ENCODE measurements at places on chromosomes 3 and 15.

GRCh38 chr15:41838400-41838897 lies at the start of gene PLA2G4B:
Gene PLA2G4B (plus strand): TSS chr15:41838847. CDS start chr15:41838914, 67 bp downstream.
- no peak within 1 kb of the TSS for H3K27ac ChIP-seq
- no peak for DNase-seq
- H3K4me1 ChIP-seq, result peaks cover 7% of the 10 kb centered on the region
- H3K36me3 ChIP-seq, result peaks cover 3% of the 10 kb centered on the region
- H3K27me3 ChIP-seq, result no peaks in the 10 kb centered on the region
- no peak within 1 kb of the TSS for H3K4me3 ChIP-seq

DNA sequence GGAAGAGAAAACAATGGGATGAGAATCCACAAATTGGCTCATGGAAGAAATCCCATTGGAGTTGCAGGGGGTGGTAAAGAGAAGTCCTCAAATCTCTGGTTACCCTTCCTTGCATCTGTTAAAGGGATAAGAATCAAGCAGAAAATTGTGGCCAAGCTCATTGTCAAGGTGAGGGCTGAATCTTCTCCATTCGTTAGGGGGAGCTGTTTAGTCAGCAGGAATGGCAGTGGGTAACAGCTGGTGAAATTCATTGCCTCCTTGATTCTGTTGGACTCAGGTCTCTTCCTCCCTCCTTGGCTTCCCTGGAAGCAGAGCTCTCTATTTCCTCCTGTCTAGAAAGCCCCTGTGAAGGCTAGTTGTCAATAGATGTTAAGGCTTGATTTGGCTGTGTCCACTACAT lies 343.1 kb upstream of the SEMA6D start:
- H3K27me3 ChIP-seq, result no peaks in the 10 kb centered on the region
- no peak overlapping the region for H3K4me3 ChIP-seq
- no peak for DNase-seq
- H3K36me3 ChIP-seq, result no peaks in the 10 kb centered on the region
- no peaks in the 10 kb centered on the region for H3K4me1 ChIP-seq

GRCh38 chr3:96863129-96863740 lies 48.8 kb downstream of the EPHA6 start:
- DNase-seq, result peak; percentile 2
- no peak overlapping the region for H3K27ac ChIP-seq
- H3K4me3 ChIP-seq, result no peak overlapping the region
- H3K27me3 ChIP-seq, result no peaks in the 10 kb centered on the region
- no peaks in the 10 kb centered on the region for H3K36me3 ChIP-seq

DNA sequence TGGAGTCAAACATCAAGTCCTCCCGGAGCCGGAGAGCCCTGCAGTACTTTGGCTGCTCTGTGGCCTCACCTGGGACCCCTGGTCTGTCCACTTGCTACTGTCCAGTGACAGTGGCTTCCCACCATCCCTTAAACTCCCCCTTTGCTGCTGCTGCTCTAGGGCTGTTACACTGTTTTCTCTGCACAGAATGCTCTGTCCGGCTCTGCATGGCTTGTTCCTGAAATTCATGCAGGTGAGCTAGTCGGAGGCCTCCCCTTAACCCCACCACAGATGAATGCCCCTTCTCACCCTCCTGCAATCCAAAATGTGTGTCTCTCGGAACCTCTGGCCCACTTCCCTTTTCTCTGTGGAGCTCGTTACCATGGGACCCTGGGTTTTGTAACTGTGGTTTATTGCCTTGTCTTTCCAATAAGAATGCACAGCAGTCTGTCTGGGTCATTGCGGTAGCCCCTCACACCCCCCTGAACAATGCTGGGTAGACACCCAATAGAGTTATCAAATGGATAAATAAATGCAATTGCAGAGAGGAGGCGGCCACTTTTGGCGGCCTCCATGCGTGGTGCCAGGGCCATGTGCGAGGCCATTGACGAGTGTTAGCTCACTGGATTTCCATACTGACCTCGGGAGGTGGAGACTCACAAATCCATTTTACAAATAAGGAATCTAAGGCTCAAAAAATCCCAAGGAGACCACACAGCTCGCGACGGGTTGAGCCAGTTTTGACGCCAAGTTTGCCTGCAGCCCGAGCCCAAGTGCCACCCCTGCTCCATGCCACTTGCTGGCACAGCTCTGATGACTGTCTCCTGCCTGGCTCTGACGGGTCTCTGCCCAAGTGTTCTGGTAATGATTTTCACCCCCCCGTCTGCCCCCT lies 48.5 kb downstream of the RGMA start:
- peaks cover 7% of the 10 kb centered on the region for H3K4me1 ChIP-seq
- H3K27ac ChIP-seq, result no peak overlapping the region
- H3K4me3 ChIP-seq, result no peak overlapping the region
- DNase-seq, result no peak

DNA sequence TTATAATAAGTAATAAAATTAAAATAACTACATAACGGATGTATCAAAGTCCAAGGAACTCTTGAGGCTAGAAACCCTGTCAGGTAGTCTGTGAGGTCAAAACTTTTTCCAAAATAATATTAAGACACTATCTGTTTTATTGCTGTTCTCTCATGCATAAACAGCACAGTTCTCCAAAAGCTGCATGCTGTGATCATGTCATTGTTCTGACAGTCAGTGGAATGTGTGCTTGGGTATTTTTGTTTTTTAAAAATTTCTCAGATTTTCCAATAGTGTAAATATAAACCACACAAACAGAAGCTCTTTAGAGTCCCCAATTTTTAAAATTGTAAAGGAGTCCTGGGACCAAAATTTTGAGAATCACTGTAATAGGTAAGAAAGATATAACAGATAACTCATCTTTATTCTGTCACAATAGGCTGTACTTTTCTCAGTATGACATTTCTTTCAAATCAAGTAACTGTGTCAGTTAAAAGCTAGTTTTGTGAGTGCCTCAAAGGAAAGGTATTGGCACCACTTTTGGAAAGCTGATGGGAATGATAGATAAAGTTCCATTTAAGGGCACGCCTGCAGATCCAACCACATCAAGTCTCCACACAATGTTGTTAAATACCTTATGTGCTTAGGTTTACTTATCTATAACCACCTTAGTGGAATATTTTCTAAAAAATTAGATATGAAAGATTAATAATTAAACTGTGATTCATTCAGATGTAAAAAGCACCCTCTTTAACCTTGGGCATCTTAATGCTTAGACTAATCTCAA lies 49.3 kb downstream of the CEP152 start:
- no peak for DNase-seq
- H3K27ac ChIP-seq, result no peak overlapping the region
- H3K27me3 ChIP-seq, result no peaks in the 10 kb centered on the region
- no peaks in the 10 kb centered on the region for H3K4me1 ChIP-seq

GRCh38 chr3:84959470-84960271 lies 882 bp downstream of the CADM2 start:
- no peak overlapping the region for H3K27ac ChIP-seq
- peak overlapping the region; percentile 67 for H3K4me3 ChIP-seq
- no peaks in the 10 kb centered on the region for H3K36me3 ChIP-seq
- no peak for DNase-seq
- peaks cover 42% of the 10 kb centered on the region for H3K27me3 ChIP-seq

- H3K36me3 ChIP-seq, result no peaks in the 10 kb centered on the region
- H3K27ac ChIP-seq, result no peak overlapping the region
- no peaks in the 10 kb centered on the region for H3K4me1 ChIP-seq
- DNase-seq, result no peak
Observed at GRCh38 chr3:46865031-46865507, 1.8 kb upstream of the MYL3 start.

GRCh38 chr15:45144775-45145174 lies 15.0 kb downstream of the DUOX1 start:
- H3K4me1 ChIP-seq, result no peaks in the 10 kb centered on the region
- no peak for DNase-seq
- H3K4me3 ChIP-seq, result no peak overlapping the region
- H3K36me3 ChIP-seq, result no peaks in the 10 kb centered on the region
- no peaks in the 10 kb centered on the region for H3K27me3 ChIP-seq

GRCh38 chr15:60945196-60945595 lies 283.9 kb downstream of the RORA start:
- peaks cover 7% of the 10 kb centered on the region for H3K4me1 ChIP-seq
- H3K4me3 ChIP-seq, result no peak overlapping the region
- H3K36me3 ChIP-seq, result no peaks in the 10 kb centered on the region
- DNase-seq, result no peak

DNA sequence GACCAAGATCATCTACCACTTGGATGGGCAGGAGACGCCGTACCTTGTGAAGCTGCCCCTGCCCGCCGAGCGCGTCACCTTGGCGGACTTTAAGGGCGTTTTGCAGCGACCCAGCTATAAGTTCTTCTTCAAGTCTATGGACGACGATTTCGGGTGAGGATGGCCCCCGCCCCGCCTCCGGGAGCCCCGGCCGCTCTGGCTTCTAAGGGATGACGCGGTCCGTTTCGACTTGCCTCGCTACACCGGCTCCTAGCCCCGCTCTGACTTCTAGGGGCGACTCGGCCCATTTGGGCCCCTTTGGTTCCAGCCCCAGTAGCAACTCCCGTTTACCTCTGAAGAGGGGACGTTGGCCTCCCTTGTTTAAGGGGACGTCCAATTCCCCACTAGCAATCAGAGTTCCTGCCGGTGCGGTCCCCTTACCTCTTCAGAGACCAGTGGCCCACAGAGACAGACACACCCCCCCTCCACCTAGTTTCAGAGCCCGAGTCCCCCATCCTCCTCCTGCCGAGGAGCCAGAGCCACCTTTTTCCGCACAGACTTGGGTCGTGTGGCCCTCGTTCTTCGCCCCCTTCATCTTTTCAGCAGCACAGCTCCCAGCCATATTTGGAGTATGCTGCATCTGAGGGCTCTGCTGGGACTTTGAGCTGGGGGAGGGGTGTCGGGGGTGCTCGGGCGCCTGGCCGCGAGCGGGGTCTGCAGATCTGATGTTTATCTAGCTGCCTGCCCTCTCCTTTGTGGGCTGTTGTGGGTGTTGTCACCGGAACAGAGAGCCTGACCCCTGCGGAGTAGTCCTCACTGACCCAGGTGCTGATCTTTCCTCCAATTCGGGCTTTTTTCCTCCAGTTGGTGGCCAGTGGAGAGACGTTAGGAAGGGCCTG lies 706 bp downstream of the DVL3 start:
- DNase-seq, result peak; percentile 59
- peaks cover 30% of the 10 kb centered on the region for H3K4me1 ChIP-seq
- peaks cover 5% of the 10 kb centered on the region for H3K36me3 ChIP-seq
- no peaks in the 10 kb centered on the region for H3K27me3 ChIP-seq
- peak overlapping the region; percentile 96 for H3K4me3 ChIP-seq

GRCh38 chr3:94440767-94441493 lies 378.1 kb downstream of the NSUN3 start:
- H3K4me1 ChIP-seq, result no peaks in the 10 kb centered on the region
- no peak overlapping the region for H3K4me3 ChIP-seq
- no peak for DNase-seq
- no peak overlapping the region for H3K27ac ChIP-seq
- no peaks in the 10 kb centered on the region for H3K36me3 ChIP-seq

GRCh38 chr3:144762091-144762490 lies 790.5 kb downstream of the DIPK2A start:
- no peak overlapping the region for H3K27ac ChIP-seq
- H3K4me1 ChIP-seq, result no peaks in the 10 kb centered on the region
- no peak for DNase-seq
- no peaks in the 10 kb centered on the region for H3K36me3 ChIP-seq
- H3K4me3 ChIP-seq, result no peak overlapping the region
- H3K27me3 ChIP-seq, result no peaks in the 10 kb centered on the region

DNA sequence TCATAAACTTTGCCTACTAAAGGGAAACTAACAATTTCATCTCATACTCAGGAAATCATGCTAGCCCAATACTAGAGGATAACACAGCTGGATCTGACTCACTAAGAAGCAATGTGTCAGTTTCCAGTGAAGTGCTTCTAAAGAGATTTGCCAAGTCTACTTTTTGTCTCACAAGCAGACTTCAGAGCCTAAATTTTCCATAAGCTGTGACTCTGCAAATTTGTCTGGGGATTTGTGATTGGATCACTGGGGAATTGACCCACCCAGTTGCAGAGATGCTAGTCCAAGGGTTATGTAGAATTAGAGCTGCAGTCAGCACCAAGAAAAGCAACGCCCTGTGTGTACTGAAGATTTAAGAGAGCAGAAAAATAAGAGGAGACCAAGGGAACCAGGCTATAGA lies 647.1 kb downstream of the NTRK3 start:
- H3K27ac ChIP-seq, result no peak overlapping the region
- no peaks in the 10 kb centered on the region for H3K27me3 ChIP-seq
- no peaks in the 10 kb centered on the region for H3K36me3 ChIP-seq
- no peak overlapping the region for H3K4me3 ChIP-seq

GRCh38 chr3:63931290-63931689 lies 19.1 kb upstream of the SCAANT1 start:
- DNase-seq, result no peak
- peaks cover 35% of the 10 kb centered on the region for H3K36me3 ChIP-seq
- peaks cover 57% of the 10 kb centered on the region for H3K4me1 ChIP-seq
- H3K27me3 ChIP-seq, result no peaks in the 10 kb centered on the region

- H3K4me3 ChIP-seq, result no peak overlapping the region
- peaks cover 12% of the 10 kb centered on the region for H3K4me1 ChIP-seq
- H3K27me3 ChIP-seq, result no peaks in the 10 kb centered on the region
- no peak for DNase-seq
Observed at GRCh38 chr15:58677426-58677825, 72.1 kb downstream of the ADAM10 start.

GRCh38 chr3:59481776-59482400 lies 432.1 kb upstream of the CFAP20DC start:
- H3K36me3 ChIP-seq, result no peaks in the 10 kb centered on the region
- H3K4me3 ChIP-seq, result no peak overlapping the region
- no peak for DNase-seq
- H3K27ac ChIP-seq, result no peak overlapping the region
- H3K4me1 ChIP-seq, result peaks cover 15% of the 10 kb centered on the region
- no peaks in the 10 kb centered on the region for H3K27me3 ChIP-seq

DNA sequence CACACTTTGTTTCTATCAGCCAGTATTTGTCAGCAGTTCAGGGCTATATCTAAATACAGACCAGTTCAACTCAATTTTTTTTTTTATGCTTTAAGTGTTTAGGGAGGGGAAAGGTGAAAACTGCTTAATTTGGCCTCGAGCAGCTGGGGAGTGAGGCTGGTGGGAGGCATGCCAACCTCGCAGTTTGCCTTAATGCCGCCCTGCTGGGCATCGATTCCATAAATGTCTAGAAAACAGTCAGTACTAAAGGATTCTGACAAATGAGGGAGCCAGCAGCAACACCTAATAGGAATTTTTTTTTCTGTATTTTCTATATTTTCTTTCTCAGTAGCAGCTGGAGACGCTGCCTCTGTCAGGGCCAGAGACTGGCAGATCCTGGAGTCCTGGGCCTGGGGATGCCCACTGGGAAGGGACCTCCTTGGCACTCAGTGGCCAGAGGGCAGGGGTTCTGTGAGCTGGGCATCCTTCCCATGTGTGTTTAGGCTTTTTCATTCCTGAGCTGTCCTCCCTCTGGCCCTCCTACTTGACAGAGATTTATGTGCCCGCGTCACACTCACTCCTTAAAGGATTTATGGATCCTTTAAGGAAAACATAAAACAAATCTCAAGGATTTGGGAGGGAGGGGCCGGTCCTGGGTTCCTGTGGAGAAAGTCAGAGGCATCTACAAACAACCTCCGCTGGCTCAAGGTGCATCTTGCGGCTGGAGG lies 117.8 kb downstream of the WNT5A start:
- H3K4me1 ChIP-seq, result no peaks in the 10 kb centered on the region
- no peak for DNase-seq
- H3K27ac ChIP-seq, result no peak overlapping the region
- no peak overlapping the region for H3K4me3 ChIP-seq

- peak; percentile 83 for DNase-seq
- peak within 1 kb of the TSS; percentile 92 for H3K4me3 ChIP-seq
- peaks cover 55% of the 10 kb centered on the region for H3K4me1 ChIP-seq
- peaks cover 33% of the 10 kb centered on the region for H3K36me3 ChIP-seq
- H3K27ac ChIP-seq, result peak within 1 kb of the TSS; percentile 92
- H3K27me3 ChIP-seq, result no peaks in the 10 kb centered on the region
Observed at GRCh38 chr15:38564557-38565286, at the start of gene RASGRP1. Gene RASGRP1 (minus strand): TSS chr15:38564814. CDS start chr15:38564628, 186 bp downstream.
